ENCODE measurements at places on chromosomes 7 and 10.
A peak's percentile ranks its signal among the peaks of the same experiment; 100 is the strongest.

- DNase-seq, result no peak
Observed at GRCh38 chr10:31340343-31340742, 21.3 kb downstream of the ZEB1 start.

DNA sequence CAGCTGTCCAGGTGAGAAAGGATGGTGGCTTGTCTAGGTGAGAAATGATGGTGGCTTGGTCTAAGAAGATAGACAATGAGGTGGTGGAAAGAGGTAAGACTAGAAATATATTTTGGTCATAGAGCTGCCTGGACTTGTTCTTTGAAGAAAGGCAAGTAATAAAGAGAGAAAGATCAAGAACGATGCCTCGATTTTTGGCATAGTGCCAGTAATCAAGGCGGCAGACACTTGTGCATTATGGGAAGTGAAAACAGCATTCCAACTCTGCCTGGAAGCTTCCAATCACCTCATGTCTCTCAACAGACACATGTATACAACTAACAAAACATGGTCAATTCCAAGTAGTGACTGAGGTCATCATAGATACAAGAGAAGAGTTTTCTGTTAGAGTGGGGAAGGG lies 423.8 kb upstream of the NRP1 start:
- no peak for DNase-seq

DNA sequence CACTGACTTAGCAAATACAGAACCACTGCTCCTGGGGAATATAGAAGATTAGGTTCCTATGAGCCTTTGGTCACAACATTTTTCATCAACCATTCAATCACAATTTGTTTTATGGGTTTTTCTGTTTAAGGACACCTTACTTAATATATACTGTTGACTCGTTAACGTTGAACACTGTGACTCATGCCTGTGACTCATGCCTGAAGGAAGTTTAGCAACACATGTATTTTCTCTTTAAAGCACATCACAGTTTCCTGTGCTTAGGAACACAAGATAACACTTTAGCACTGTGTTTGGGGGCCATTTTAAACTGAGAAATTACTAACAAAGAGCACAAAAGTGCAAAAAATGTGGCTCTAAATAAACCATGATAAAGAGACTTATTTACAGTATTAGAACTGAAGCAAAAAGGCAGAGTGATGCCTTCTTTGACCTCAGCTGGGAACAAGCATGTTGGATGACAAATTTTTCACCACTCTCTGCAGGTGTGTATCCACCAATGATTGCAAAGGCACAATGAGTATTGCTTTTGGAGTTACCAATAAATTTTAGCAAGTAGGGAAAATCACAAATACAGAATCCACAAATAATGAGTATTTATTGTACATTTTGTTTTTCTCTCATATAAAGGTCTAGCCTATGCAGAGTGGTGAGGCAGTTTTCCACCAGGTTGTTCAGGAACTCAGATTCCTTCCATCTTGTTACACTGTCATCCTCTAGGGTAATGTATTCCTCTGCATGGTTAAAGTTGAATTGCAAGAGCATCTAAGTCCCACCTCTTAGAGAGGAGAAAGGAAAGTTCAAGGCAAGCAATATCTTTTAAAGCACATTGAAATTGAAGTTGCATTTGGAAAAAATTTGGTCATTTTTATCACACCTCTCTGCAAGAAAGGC lies 7.3 kb downstream of the FGFBP3 start:
- peak; percentile 46 for DNase-seq

DNA sequence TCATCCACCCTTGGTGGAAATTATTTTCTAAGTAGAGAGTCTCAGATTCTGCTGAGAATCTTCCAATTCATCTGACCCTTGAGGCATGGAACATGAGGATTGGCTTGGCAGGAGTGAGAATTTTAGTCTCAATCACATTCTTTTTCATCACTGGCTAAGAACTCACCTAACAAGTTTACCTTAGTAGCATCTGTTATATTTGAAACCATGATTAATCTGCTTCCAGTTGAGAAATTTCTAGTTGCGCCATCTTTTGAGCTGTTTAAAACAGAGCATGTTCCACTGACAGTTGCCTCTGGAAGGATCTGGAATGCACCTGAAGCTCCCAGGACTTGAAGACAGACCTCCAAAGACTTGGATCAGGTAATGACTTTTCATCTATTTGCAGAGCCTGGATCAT lies at the start of gene LIPK:
Gene LIPK, plus strand, starts transcription at position 292 of the 400 bp plus-strand sequence. CDS start 18,295 bp downstream, outside the sequence.
- no peak for DNase-seq

- no peak for DNase-seq
Observed at GRCh38 chr7:34107276-34107675, 201.9 kb downstream of the BMPER start.

- no peak for DNase-seq
Observed at GRCh38 chr7:116933465-116933864, 19.8 kb upstream of the ST7 start.

DNA sequence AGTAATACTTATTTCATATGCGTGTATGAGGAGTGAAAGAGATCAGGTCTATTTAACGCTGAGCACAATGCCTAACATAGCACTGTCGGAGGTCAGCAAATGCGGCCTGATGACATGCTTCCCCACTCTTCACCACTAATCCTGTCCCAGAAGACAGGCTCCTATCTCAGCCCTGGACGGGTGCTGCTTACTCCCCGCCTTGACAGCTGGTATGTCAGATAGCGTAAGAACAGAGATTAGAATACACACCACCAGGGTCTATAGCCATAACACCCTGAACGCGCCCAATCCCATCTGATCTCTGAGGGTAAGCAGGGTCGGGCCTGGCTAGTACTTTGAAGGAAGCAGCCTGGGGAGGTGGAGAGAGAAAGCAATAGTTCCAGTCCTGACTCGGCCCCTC lies 32.3 kb upstream of the TM9SF3 start:
- DNase-seq, result no peak

DNA sequence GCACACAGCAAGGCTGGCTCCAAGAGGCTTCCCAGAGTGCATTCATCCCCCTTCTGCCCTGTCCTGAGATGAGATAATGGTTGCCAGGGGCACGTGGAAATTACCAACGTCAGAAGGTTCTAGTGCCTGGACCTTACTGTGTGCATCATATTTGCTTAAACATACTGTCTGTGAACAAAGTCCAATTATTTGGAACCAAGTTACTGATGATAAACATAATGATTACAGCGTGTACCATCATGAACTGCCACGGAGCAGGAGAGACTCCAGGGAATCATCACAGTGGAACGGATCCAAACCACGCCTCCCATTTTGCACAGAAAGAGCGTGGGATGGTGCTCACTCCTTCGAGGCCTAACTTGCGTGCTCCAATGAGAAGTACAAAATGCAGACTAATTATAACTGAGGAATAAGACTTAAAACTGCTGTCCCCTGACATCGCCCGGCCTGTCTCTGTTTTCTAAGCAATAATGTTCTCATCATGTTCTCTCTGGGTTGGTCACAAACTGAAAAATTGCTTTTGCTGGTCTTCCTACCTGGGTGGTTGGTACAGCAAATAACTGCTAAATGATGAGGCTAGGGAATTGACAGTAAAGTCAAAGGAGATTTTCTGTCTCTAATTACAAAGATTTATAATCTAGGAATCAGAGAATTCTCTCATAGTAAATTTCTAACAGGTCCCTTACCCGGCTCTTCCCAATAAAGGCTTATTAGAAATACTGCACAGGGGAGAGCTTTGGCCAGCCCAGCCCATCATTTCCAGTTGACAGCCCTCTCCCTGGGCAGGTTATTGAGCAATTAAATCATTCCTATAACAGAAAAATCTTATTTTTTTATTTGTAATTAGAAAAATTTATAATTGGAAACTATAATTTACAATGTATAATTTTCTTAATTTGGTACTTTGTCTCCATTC lies 182.2 kb downstream of the CAMK1D start:
- no peak for DNase-seq

GRCh38 chr7:120170834-120171233 lies 102.1 kb upstream of the KCND2 start:
- DNase-seq, result no peak

DNA sequence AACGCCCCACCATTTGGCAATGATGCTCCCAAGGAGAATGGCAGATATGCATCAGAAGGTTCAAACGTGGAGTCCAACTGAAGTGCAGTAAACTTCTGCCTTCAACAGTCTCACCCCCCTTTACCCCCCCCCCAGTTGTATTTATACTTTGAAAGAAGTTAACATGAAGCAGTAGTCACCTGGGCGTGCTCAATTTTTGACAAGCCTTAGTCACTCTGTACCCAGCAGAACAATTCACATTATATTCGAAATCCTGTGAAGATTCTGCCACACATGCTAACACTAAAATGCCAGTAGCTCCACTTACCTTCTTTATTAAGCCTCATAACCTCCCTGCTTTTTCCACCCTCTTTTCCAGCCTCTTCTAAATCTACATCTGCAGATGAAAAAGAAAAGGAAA lies 894 bp downstream of the ATXN7L1 start:
- no peak for DNase-seq

- no peak for DNase-seq
Observed at GRCh38 chr7:74454925-74455288, 1.2 kb downstream of the GTF2IRD1 start.

DNA sequence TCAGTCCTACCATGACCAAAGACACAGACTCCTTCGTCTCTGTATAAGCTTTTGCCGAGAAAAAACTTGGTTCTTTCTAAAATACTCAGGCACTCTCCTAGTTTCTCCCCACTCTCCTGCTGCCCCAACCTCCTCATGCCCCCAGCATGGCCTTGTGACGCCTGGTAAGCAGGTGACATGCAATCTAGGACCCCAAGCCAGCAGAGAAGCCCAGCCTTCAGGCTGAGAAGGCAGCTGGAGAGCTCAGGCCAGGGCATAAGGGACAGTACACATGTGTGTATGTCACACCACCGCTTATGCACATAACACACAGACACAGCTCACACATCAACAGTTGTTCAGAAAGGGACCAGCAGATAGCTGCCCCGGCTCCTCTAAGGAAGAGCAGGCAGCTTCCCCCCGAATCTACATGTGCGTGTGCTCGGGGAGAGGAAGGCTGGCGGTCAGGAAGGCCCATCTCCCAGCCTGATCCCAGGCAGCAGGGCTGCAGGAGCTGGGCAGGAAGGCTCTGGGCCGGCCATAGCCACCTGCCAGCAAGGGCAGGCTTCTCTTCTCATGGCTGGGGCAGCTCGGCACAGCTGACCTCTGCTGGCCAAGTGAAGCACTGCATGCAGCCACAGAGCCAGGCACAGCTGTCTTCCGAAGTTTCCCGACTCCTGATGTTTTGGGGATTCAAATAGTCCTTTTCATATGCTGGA lies 8.5 kb downstream of the DDX56 start:
- DNase-seq, result peak; percentile 58

GRCh38 chr7:157471259-157472125 lies 134.7 kb downstream of the DNAJB6 start:
- no peak for DNase-seq

GRCh38 chr10:47146572-47146971 lies 153.4 kb upstream of the GDF10 start:
- no peak for DNase-seq

GRCh38 chr10:73758704-73759511 lies 14.7 kb downstream of the SEC24C start:
- peak; percentile 7 for DNase-seq

DNA sequence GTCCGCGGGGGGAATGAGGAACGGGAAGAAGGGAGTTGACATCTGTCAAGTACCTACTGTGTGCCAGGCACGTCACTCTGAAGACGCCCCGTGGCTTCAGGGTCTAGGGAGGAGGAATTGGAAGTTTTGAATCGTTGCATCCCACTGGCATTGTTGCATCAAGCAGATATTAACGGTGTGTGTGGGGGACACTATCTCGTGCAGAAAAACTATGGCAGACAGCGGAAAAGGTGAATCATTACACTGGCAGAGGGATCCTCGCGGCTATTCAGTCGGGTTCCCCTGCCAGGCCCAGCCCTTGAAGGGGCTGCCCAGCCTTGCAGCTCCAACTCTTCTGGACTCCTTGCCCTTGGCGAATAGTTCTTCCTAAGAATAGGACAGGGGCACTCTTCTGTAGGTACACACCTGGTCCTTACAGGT lies 1.0 kb upstream of the KIAA1549 start:
- no peak for DNase-seq

DNA sequence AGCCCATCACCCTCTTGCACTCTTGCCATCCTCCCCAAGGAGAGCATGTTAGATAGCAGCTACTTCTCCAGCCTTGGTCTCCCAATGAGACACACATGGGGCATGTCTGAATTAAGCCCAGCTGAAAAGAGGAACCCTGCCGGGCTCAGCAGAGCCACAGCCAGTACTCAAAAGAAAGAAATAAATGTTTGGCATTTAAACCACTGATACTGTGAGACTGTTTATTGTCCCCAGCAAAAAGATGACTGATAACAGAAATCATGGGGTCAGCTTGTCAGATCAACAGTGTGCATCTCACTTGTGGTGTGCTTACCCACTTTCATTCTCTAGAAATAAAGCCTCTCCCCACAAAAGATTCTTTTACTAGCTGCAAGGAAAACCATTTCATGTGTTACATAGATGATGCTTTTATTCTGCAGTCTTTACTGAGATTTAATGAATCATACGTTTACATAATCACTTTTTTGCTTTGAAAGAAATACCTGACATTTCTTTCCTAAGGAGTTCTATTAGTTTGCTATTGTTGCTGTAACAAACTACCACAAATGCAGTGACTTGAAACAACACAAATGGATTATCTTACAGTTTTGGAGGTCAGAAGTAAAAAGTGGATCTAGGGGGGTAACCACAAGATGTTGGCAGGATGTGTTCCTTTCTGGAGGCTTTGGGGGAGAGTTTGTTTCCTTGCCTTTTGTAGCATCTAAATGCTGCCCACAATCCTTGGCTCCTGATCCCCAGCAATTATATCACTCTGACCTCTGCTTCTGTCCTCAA lies 20.9 kb downstream of the ANKRD7 start:
- no peak for DNase-seq

DNA sequence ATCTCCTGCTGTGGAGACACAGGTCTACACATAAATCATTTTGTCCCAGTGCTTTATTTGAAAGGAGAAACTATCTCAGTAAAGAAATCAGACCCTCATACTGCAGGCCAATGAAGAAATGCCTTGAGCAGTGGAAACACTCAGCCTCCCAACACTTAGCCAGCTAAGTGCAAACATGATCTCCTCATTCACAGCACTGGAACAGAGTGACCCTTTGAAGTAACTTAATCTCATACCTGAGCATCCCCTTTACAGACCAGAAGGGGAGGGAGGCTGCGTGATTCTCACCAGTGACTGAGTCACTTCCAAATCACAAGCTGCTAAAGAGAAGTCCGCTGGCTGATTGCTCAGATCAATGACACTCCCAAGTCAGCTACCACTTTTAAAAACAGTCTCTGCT lies 4.5 kb downstream of the CHST15 start:
- no peak for DNase-seq

DNA sequence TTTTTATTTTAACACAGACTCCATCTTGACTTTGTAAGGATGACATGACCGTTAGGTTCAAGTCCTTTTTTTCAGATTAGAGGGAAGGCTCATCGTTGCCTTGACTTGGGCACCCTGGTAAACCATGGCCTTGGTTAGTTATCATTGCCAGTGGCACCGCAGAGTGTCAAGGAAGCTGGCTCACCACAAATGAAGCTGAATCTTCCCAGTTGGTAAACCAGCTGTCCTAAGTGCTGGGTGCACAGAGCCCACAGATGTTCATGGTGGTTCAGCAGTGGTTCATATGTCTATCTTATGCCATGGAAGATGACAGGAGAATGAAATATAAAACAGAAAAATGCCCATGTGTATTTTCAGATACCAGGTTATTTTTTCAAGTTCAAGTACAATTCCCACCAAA lies 273.6 kb downstream of the PLXDC2 start:
- no peak for DNase-seq

- no peak for DNase-seq
Observed at GRCh38 chr10:126387931-126388911, at the start of gene ADAM12. ADAM12 (minus strand) TSS chr10:126388477; CDS start chr10:126388145, 332 bp downstream.

- no peak for DNase-seq
Observed at GRCh38 chr10:29541422-29542210, 93.2 kb downstream of the SVIL start.
